ENCODE measurements at places on chromosomes 2 and 18. TPM values are rescaled to one million over a fixed set of nuclear protein-coding genes. Genes with fewer than 3 reads are reported as not detected.
A peak's percentile ranks its signal among the peaks of the same experiment; 100 is the strongest.

GRCh38 chr2:43003702-43004101 is 211.3 kb upstream of the HAAO start:
- peak; percentile 11 for DNase-seq

DNA sequence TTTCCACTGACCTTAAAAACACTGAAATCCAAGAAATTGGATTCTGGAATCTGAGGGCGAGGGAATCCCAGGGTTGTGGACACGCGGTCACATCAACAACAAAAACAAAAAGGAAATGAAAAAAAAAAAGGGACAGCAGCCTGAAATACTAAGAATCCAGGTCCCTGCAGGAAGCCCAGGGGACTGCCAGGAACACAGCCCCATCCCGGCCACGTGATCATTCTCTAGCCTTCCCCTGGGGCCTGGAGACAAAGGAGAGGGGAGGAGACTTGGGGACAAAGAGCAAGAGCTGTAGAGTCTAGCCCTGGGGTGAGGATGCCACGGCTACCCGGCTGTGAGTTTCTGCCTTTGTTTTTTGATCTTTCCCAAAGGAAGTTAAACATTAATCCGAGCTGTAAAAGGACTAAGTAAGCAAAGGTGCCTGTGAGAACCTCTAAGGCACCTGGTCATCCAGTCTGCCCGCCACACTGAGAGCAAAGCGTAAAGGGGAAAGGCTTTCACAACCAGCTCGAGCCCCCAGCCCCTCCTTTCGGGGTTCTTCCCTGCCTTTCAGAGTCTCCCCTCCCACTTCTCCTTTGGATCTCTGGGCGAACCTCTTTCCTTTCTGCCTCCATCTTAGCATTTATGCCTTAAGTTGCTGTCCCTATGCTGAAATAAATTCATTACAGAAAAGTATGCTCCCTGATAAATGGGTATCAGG is 57.9 kb upstream of the MSH2 start:
- DNase-seq = peak; percentile 91

TMEM17 gene
- 0.87 TPM for total RNA-seq

RAB12 gene
- 16.5 TPM for total RNA-seq

- DNase-seq = peak; percentile 64
These were observed 7.9 kb downstream of the CROCC2 start for GRCh38 chr2:240913810-240914644.

GRCh38 chr2:215901796-215902195 is 111.6 kb downstream of the MREG start:
- DNase-seq = no peak

DNA sequence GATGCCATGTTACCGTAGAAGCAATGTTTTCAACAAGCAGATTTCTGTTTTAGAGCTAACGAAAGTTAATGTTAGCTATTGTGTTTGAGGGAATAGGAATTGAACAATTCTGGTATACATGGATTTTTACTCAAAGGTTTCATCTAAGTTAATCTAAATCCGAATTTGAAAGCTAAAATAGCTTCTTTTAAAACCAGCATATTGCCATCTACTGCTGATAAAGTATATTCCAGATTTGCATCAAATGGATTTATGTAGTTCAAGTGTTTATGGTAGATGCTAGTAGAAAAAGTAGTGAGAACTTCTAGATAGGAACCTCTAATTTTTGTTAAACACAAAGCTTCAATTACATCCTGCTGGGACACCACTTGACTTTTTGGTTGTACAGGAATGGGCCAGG is 1569.5 kb upstream of the NXPH2 start:
- DNase-seq = no peak

GRCh38 chr18:72819050-72819449 is 48.7 kb downstream of the NETO1 start:
- no peak for DNase-seq

GRCh38 chr2:6932828-6933227 is 15.6 kb downstream of the RNF144A start:
- no peak for DNase-seq

- no peak for DNase-seq
These were observed 437.6 kb downstream of the DPP10 start for GRCh38 chr2:114880046-114880445.

- DNase-seq = no peak
These were observed 104.5 kb upstream of the ZNF521 start for GRCh38 chr18:25456334-25457010.

TDRD15 gene
- 1.7 TPM for total RNA-seq

CD8A gene
- total RNA-seq = 0.66 TPM

DNA sequence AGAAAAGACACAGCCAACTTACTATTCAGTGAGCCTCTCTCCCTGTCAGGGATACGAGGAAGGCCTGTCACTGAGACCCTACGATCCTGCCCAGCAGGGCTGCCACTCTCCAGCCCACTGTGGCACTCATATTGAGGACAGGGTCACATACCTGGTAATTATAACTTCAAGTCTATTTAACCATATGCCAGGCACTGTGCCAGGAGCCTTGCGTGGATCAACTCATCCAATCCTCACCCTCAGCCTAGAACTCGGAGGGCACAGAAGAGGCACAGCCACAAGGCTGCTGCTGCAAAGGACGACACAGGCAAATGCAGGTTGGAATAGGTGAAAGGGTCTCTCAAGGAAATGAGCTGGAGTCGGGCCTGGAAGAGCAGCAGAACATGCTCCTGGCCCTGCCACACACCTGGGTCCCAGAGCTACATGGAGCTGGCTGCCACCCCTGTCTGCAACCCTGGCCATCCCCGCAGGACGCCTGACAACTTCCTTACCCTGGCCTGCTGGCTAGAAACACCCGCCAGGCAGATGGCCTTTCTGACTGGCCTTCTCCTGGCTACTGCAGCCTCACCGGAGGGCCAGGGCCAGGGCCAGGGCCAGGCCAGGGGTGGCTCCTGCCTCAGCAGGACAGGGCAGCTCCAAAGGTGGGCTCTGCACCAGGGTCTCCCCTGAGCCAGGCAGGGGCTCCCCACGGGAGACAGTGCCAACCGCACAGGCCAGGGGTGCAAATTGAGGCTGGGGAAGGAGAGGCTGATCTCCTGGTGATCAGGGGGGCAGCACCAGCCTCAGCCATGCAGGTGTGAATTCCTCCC is 32.1 kb upstream of the SLC66A3 start:
- peak; percentile 22 for DNase-seq

ARHGAP15 gene
- total RNA-seq = 3.3 TPM

MALL gene
- total RNA-seq = 1.8 TPM

DNA sequence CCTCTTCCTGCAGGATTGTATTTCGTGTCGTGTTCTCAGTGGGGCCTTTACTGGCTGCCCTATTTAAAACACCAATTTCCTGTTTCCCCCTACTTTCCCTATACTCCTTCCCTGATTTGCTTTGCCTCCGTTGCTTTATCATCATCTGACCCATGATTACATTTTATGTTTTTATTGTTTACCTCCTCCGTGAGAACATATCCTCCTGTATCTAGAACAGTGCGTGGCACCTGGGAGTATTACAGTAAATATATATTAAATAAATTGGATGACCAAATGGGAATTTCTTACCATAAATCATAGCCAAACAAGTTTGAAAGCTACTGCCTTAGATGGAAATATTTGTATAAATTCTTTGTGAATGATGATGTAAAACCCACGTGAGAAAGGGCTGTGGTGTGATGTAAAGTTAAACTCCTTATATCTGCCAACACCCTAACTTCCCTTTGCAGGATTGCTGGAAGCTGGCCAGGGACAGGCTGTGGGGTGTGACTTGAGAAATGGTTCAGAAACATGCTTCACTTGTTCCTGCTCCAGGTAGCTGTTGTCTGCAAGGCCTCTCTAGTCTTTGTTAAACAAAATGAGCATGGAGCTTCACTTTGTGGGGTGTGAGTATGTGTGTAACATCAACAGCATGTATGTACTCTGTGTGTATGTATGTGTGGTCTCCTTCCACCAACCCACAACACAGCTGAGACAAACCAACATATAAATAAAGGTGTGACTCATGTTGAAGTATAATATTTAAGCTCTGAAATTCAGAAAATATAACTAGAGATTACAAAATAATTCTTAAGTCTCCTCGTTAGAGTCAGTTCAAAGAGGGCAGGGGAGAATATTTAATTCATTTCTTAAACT is 40.3 kb downstream of the LHCGR start:
- no peak for DNase-seq

AGXT gene
- total RNA-seq = 1,833 TPM

- no peak for DNase-seq
These were observed 376.2 kb downstream of the SOX11 start for GRCh38 chr2:6068429-6068828.

HOXD13 gene
- not detected for total RNA-seq

- no peak for DNase-seq
These were observed 53.1 kb upstream of the ATP5MC3 start for GRCh38 chr2:175234650-175235049.

DNA sequence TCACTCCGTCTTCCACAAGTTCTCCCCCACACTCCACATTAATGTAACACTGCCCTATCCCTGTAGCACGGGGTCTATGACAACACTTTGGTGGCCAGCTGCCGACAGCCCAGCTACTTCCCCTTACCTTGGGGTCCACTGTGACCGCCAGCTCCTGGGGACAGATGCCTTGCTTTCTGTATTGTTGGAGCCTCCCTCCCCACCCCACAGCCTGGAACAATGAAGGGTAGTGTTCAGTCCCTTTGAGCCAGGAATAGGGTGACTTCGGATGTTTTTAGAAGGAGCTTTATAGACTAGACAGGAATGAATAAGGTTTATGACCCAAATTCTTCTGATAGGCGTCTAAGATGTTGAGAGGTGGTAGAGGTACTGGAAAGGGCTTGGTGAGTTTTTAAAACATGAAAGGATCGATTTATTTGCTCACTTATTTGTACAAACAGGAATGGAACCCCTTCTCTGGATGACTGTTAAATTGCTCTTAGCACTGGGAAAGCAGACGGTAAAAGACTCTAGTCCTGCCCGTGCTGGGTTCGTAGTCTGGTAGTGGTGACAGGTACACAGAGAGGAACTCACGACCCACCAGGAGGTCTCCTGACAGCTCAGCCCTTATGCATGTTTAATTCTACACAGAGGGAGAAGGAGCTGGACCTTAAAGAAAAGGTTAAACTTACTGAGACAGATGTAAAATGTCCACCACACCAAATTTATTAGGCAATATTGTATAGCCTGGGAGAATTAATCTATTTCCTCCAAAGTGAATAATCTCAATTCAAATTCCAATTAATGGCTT is 90.9 kb downstream of the MYCN start:
- no peak for DNase-seq

Measured in right lobe of liver (tissue), 6 donors.